ENCODE measurements at places on chromosomes 16 and 17. TPM values are rescaled to one million over a fixed set of nuclear protein-coding genes. Genes with fewer than 3 reads are reported as not detected.

GRCh38 chr17:68437979-68438822 is 19.1 kb downstream of the WIPI1 start:
- peak overlapping the region; percentile 68 for H3K4me3 ChIP-seq
- peak overlapping the region; percentile 91 for H3K27ac ChIP-seq
- peaks cover 61% of the 10 kb centered on the region for H3K4me1 ChIP-seq

DNA sequence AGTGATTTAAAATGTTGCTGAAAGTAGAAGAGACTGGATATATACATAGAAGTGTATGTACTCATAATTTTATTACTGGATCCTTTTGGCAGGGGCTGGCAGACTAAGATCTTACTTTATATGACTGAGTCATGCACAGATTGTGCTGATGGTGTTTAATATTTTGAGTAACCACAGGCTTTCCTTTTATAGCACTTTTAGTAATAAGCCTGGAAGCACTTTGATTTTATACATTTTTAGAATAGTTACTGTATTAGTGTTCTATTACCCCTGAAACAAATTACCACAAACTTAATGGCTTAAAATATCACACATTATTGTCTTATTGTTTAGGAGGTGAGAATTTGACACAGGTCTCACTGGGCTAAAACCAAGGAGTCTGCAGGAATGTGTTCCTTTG is 113.4 kb upstream of the CDH8 start:
- no peaks in the 10 kb centered on the region for H3K4me1 ChIP-seq
- no peak overlapping the region for H3K4me3 ChIP-seq
- H3K27ac ChIP-seq: no peak overlapping the region
- no peak for DNase-seq
- no peaks in the 10 kb centered on the region for H3K27me3 ChIP-seq
- H3K36me3 ChIP-seq: no peaks in the 10 kb centered on the region

DNA sequence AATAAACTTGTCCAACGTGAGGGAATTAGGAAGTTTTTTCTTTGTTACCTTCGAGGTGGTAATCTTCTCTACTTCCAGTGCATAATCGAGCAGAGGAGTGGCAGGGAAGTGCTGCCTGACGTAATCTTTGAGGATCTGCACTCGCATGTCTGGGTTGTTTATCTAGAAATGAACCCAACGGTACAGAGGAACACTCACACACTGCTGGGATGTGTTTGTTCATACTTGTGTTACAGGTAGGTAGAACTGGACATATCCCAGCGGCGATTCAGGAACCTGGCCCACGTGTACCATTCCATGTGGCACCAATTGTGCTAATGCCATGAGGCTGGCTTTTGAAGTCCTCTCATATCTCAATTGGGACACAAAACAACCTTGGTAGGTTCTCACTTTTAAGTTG is 4.2 kb upstream of the KLHL11 start:
- H3K27ac ChIP-seq: peak overlapping the region; percentile 68
- H3K4me1 ChIP-seq: peaks cover 33% of the 10 kb centered on the region
- peaks cover 42% of the 10 kb centered on the region for H3K36me3 ChIP-seq
- DNase-seq: no peak
- H3K4me3 ChIP-seq: no peak overlapping the region
- no peaks in the 10 kb centered on the region for H3K27me3 ChIP-seq

DNA sequence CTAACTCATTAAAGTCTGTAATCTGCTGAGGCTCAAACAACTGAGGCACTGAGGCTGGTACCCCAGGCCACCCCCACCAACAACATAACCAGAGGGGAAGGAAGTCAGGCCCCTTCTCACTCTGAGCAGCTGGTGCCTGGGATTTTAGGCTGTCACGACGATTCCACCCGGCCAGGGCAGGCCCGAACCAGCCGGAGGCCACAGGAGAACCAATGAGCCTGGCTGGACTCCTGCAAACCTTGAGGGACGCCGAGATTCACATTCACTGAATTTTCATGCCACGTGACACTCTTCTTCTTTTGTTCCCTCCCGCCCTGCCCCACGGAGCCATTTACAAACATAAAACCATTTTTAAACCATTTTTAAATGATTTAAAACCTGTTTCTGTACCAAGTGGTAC is 48.1 kb downstream of the RPH3AL start:
- peaks cover 2% of the 10 kb centered on the region for H3K27me3 ChIP-seq
- H3K4me1 ChIP-seq: no peaks in the 10 kb centered on the region
- DNase-seq: no peak
- no peak overlapping the region for H3K4me3 ChIP-seq
- no peak overlapping the region for H3K27ac ChIP-seq

- H3K4me1 ChIP-seq: peaks cover 23% of the 10 kb centered on the region
- H3K4me3 ChIP-seq: no peak overlapping the region
- H3K27me3 ChIP-seq: no peaks in the 10 kb centered on the region
- DNase-seq: no peak
- H3K36me3 ChIP-seq: peaks cover 25% of the 10 kb centered on the region
These were observed 62.4 kb downstream of the STH start for GRCh38 chr17:46061435-46061834.

DNA sequence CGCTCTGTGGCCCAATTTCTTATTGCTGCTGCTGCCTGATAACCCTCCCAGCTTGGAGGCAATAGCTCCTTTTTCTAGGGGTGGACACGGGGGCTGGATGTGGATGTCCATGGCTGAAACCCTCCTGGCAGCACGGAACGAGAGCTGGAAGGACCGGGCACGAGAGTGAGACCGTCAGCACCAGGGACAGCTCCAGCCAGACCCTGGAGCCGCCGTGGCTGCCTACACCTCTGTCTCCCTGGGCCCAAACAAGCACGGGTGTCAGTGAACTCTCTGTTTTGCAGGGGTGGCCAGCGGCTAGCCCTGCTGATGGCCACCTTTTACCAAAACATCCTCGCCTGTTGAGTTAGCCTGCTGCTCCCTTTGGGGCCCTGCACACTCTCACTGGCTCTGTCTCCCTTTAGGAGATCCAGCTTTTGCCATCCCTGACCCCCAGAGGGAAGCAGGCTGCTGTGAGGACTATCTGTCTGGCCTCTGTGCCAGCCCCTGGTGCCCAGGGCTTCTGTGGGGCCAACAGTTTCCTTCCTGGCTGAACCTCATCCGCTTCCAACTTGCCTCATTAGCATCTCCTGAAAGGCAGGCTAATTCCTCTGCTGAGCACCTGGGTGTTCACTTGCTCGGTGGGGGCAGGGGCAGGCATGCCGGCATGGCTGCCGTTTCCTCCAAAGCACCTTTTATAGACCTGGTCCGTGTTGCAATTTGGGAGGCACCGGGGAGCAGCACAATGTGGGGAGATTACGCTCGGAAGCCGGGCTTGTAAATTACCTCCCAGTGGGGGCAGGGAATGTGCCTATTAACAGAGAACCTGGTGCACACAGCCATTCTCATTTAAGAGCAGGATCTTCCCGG is 118.1 kb downstream of the ENGASE start:
- H3K27me3 ChIP-seq: peaks cover 15% of the 10 kb centered on the region
- H3K36me3 ChIP-seq: no peaks in the 10 kb centered on the region
- no peak overlapping the region for H3K4me3 ChIP-seq
- H3K27ac ChIP-seq: no peak overlapping the region

Gene ZNF205
- total RNA-seq: 0.15 TPM

Gene ERAL1
- total RNA-seq: 61.5 TPM
